EL (cell line): ENCODE measurements at places on chromosomes 4 and X.

GRCh38 chr4:81214881-81215868 lies at the start of gene PRKG2:
Gene PRKG2, minus strand, starts transcription at chr4:81215222. Its CDS starts 10,175 bp downstream, at chr4:81205047.
- DNase-seq: no peak

GRCh38 chr4:163666332-163666873 lies 171.9 kb downstream of the TMA16 start:
- no peak for DNase-seq

- DNase-seq: no peak
Measured at GRCh38 chr4:152278505-152279233, 257.2 kb downstream of the FBXW7 start.

GRCh38 chr4:84699001-84699671 lies 116.2 kb downstream of the CDS1 start:
- no peak for DNase-seq

DNA sequence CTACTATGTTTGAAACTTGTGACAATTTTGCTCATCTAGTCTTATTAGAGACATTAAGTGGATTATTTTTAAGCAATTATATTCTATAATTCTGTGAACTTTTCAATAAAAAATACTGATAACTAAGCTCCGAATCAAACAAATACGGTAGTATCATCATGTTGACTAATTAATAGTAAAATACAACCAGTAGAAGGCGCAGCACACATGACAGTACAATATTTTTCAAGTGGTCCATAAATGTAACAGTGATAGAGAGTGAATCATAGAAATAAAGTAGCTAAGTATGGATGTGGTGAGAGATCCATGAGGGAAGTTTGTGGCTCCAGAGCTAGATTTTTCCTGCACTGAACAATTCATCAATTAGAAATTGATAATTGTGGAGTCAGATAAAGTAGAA lies 666.2 kb downstream of the KCTD8 start:
- no peak for DNase-seq

- peak; percentile 26 for DNase-seq
Measured at GRCh38 chr4:16329125-16329796, 103.0 kb upstream of the TAPT1 start.

DNA sequence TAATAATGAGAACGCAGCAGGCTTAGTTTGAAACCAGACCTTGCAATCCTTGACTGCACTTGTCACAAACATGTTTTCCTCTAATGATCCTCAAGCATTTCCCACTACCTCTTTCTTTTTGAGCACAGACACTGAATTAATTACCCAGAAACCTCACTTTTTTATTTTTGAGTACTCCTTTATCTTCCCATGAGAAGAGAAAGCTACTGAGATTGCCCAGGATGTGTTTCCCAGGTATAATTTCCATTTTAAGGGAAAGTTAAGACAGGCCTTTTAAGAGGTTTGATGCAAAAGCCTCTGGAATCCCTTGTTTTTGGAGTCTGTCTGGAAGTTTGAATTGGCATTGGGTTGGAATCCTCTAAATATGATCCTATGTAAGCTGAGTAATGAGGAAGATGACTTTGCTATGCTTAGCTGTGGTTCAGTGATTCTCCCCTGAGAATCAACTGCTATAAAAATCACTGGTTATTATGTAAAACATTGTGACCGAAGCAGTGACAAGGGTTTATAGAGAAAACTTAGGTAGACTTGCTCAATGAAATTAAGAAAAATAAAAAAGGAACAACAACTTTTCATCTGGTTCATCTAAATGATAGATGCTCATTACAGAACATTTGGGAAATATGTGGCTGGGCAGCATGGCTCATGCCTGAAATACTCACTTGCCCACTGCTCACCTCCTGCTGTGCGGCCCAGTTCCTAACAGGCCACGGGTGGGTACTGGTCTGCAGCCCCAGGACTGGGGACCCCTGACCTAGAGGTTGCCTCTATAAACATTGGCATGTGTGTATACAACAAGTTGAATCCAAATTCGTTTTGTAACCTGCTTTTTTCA lies 10.8 kb upstream of the RHOH start:
- DNase-seq: no peak

DNA sequence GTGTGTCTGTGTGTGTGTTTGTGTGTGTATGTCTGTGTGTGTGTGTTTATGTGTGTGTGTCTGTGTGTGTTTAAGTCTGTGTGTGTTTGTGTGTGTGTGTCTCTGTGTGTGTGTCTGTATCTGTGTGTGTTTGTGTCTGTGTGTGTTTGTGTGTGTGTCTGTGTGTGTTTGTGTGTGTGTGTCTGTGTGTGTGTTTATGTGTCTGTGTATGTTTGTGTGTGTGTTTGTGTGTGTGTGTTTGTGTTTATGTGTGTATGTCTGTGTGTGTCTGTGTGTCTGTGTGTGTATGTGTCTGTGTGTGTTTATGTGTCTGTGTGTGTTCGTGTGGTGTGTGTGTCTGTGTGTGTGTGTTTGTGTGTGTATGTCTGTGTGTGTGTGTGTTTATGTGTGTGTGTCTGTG lies 11.4 kb downstream of the IL9R start:
- DNase-seq: no peak

GRCh38 chr4:8534129-8534528 lies 46.1 kb upstream of the GPR78 start:
- DNase-seq: peak; percentile 41

GRCh38 chr4:104747635-104748034 lies 252.9 kb upstream of the CXXC4 start:
- DNase-seq: no peak

DNA sequence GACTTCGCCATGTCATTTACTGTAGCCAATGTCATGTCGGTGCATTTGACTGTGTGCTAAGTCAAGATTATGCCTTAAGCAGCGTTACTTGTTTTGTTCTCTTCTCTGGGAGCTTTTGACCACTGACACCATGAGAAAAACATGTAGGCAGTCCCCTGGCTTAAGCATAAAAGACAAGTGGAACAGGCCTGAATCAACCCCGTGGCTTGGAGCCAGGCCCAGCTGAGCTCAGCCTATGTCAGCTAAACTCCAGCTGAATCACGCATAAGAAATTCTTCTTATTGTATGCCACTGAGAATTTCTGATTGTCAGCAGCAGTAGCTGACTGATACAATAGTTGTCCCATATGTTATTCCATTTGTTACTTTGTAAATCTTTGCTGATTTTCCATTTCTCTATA lies 261.9 kb downstream of the CBLL2 start:
- DNase-seq: peak; percentile 85

GRCh38 chrX:69232945-69233344 lies 67.7 kb upstream of the PJA1 start:
- DNase-seq: no peak

DNA sequence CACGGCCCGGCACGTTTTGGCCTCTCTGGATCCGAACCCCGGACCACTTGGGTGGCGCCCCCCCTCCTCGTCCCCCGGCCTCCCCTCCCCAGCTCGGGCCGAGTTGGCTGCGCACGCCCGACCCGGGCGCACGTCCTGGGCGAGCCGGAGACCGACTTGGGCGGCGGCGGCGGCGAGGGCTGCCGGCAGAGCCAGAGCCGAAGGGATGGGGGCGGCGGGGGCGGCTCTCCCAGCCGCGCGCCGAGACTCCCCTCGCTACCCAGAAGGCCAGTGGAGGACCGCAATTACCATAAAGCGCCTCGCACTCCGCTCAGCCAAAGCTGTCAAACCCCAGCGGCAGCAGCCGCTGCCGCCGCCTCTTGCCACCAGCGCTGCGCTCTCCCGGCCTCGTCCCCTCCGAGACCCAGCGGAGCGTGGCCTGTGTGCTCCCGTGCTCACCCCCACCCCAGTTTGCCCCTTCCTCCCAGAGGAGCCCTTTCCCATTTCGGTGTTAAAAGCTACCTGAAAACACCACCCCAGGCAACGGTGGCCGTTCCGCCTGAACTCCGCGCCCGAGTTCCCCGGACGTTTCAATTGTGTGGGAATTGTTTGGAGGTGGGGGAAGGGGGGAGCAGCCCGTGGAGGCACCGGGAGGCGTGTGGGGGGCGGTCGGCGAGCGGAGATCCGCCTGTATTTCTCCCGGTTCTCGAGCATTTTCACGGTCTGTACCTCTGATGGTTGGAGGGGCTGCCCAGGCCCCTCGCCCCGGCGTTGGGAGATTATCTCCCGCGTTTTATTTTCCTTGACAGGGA lies 701 bp upstream of the BCOR start:
- DNase-seq: peak; percentile 58

- DNase-seq: no peak
Measured at GRCh38 chr4:151458148-151458547, 49.2 kb downstream of the FHIP1A start.

DNA sequence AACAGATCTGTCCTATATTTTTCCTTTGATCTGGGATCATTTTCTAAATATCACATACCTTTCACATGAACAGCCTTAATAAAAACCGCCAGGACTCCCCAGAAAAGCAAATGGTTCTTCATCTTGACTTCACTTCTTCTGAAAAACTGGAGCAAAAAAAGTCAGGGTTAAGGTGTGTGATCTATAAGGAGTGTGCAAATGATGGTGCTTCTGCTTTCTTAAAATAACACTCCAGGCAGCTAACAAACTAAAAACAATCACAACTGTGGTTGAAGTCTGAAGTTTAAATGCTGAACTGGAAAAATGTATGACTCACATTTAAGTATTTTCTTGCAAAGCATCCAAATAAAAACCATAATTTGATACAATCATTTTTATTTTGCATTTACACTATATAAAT lies at the start of gene JCHAIN:
Gene JCHAIN (minus strand): TSS at position 140 of the 400 bp plus-strand sequence. CDS start 18 bp downstream, at position 122.
- DNase-seq: peak; percentile 22

- no peak for DNase-seq
Measured at GRCh38 chr4:17490575-17491059, 21.3 kb downstream of the QDPR start.

- DNase-seq: peak; percentile 78
Measured at GRCh38 chr4:138919094-138919936, 96.3 kb upstream of the NOCT start.

DNA sequence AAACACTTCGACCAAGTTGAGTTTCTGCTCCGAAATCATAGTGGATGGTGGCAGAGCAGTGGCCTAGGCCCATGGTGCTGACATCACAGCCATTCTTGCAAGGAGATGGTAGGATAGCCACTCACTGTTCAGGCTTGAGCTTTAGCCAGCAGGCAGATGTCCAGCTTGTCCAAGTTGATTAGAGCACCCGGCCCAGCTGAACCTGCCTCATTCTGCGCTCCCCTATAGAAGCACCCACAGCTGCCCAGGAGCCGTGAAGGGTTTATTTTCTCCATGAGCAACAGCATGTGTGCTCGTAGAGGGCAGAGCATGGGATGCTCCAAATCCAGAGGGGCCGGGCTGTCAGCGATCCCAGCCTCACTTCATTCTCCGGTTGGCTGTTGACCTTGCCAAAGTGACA lies 16.2 kb downstream of the PIGG start:
- no peak for DNase-seq

DNA sequence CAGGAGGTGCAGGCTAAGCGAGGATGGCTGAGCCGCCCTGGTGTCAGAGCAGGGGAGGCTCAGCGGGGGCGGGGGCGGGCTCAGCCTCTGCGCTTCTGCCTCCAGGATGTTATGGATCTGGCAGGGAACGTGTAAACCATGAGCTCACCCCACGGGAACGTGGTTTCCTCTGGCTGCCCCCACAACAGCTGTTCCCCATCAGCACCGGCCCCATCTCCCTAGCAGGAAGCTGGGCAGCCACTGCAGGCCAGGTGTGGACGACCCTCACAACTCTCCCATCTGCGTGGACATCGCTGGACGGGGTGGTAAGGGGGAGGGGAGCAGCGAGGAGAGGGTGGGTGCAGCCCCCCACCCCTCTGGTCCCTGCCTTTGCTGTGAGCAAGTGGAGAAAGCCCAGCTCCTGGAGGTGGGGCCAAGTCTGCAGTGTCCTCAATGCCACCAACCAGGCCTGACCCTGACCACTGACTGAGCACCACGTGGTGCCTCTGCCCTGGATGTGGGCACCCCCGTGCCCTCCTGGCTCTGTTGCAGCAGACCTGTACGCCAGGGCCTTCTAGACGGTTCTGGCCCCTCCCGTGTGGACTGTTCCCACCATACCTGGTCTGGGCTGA lies 28.1 kb upstream of the SPON2 start:
- peak; percentile 92 for DNase-seq

DNA sequence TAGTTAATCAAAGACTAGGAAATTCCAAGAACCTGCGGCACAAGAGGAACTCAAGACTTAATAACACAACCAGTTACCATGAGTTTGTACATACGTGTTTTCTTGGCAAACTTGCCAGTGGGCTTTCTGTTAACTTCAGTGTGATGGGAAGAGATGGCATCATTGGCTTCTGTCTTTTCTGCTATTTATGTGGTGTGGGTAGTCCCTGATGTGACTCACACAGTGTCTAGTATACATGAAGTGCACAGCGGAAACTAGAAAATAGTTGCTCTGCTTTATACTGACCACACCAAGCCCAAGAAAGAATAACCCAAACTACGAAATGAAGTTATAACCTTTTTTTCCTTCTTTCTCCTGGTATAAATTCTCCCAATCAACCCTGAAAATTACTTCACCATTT lies 24.5 kb downstream of the DAPP1 start:
- no peak for DNase-seq

- DNase-seq: peak; percentile 87
Measured at GRCh38 chr4:212438-213188, 88.3 kb downstream of the ZNF718 start.

DNA sequence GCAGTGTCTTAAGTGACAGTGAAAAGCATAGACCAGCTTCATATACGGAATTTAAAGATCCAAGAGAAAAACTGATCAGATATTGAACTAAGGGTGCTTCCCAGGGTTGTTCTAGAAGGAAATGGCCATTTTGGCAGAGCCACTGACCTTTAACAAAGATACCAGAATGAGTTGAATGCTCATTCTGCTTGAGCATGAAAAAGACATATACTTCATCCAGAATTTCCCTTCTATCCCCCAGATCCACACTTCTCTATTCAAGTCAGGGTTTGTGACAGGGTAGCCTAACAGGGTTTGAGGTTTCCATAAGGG lies 45.6 kb upstream of the FAM9C start:
- DNase-seq: no peak

DNA sequence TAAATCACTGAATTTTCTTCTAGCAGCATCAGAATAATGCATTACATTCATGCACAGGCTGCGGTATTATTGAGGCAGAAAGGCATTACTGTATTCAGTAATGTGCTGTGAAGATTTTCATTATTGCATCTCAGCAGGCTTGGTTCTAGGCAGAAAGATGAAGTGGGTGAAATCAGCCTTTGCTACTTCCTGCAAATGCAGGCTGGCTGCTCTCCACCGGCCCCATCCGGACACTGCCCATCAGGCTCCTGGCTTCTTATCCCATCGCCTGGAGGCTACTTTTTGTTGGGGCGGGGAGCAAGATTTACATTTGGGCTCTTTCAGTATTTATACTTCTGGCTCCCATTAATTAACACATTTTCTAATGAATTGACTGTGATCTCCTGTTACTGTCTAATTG lies 117.8 kb downstream of the FRAS1 start:
- no peak for DNase-seq

DNA sequence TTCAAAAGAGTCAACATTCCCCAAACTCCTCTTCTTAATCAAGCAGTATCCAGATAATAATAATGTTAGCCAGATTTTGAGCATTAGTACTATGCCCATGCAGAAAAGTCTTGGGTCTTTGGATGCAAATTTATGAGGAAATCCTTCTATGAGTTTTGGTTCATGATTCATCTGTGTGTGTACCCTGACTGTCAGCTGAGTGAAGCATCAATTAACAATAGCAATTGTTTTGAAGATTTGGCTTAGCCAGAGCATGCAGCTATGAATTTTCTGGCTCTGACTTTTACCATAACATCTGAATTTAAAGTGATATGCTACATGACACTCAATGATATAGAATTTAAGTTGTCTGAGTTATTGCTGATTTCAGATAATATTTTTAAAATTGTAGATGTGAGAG lies 145.8 kb downstream of the KLHL4 start:
- no peak for DNase-seq
